ENCODE measurements at places on chromosomes 3 and 15. TPM values are rescaled to one million over a fixed set of nuclear protein-coding genes. Genes with fewer than 3 reads are reported as not detected.

FBXW12 gene
- total RNA-seq, result not detected

PLSCR5 gene
- total RNA-seq, result not detected

TEX9 gene
- total RNA-seq, result 3.8 TPM

PSTPIP1 gene
- 12.9 TPM for total RNA-seq

ATP8B4 gene
- total RNA-seq, result 13.8 TPM

NFKBIZ gene
- total RNA-seq, result 77.4 TPM

GRCh38 chr15:56631765-56632164, 101.5 kb downstream of the ZNF280D start:
- DNase-seq, result no peak

GRCh38 chr3:122105626-122106025, 50.5 kb downstream of the CD86 start:
- DNase-seq, result no peak

DNA sequence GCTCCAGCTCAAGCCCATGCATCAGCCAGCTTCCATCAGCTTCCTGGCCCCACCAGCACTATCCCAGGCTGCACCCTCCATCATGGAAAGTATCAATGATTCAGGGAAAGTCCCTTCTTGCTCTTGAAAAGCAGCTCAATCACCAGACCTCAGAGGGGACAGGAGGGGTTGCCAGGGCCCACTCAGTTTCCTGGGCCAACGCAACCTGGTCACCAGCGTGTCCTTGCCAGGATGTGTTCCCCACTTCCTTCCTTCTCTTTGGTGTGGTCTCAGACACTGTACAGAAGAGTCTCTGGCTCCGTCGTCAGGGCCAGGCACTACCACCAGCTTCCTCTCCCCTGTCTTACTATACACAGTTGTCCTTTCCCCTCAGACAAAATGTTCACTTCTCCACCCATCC, 3.0 kb downstream of the HDC start:
- no peak for DNase-seq

GRCh38 chr15:48940508-48940907, 23.2 kb downstream of the SHC4 start:
- DNase-seq, result no peak

- DNase-seq, result no peak
Measured at GRCh38 chr15:28128031-28128430, 28.9 kb upstream of the OCA2 start.

GRCh38 chr3:56942523-56942922, 117.9 kb upstream of the SPATA12 start:
- no peak for DNase-seq

DNA sequence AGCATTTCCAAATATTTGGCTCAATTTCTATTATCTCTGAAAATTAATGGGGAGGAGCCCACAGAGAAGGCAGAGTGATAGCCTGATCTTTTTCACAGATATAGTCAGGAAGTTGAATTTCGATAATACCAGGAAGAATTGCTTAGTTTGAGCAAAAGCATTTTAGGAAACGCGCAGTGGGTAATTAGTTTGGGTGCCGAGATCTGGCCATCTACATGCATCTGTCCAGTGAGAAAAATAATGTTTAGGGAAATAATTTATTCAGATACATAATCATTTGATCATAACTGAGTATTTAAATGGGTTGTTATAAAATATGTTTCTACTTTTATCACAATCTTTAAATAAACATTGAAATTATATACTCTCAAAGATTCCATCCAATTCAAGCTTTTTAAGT, 653.9 kb downstream of the RBMS3 start:
- no peak for DNase-seq

GRCh38 chr3:52097851-52098507, 41.6 kb upstream of the DUSP7 start:
- peak; percentile 82 for DNase-seq

- DNase-seq, result no peak
Measured at GRCh38 chr3:139974809-139975425, 39.9 kb downstream of the CLSTN2 start.

- no peak for DNase-seq
Measured at GRCh38 chr3:179147514-179147872, 664 bp upstream of the PIK3CA start.

- no peak for DNase-seq
Measured at GRCh38 chr3:23867838-23868237, 49.0 kb downstream of the NKIRAS1 start.
